H4 (cell line): ENCODE measurements at places on chromosomes 1 and 21.

DNA sequence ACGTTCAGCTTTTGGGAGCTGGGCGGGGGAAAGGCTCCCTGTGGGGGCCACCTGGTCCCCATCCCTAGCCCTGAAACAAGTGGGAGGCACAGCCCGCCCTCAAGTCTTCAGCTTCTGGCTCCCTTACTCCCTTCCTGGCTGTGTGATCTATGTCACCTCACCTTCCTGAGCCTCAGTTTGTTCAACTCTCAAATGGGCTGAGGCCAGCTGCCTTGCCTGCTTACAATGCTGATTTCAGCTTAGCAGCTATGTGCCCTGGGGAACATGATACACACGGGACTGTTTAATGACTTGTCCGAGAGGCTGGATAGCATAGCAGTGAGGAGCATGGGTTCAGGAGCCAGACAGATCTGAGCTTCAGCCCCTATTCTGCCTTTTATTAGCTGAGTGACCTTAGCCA lies 19.3 kb downstream of the GRHL3 start:
- DNase-seq = no peak

DNA sequence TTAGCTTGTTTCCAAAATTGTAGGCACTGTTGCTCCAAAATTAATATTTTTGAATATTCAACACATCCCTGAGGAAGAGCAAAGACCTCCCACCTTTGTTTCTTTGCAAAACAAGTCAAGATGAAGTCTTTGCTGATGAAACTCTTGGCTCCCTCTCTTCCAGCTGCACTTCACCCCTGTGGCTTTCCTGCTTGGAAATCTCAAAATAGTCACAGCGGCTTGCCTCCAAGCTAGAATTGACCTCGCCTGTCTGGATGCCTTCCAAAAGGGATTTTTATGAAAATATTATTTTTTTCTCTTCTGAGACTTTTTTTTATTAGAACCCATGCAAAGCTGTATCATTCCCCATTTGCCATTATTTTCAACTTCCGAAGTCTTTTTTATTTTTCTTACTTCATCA lies 71.1 kb upstream of the MROH9 start:
- no peak for DNase-seq

DNA sequence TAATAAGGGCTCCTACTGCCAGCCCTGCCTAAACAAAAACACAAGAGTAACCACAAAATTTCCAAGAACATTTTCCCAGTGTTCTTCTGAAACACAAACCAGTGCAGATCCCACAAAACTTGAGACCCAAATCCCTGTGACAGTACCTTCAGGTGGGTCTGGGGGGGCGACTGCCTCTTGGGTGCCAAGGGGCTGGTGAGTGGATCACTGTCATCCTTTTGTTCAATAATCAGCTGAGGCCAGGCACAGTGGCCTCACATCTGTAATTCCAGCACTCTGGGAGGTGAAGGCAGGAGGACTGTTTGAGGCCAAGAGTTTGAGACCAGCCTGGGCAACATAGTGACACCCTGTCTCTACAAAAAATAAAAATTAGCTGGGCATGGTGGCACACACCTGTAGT lies 87.6 kb downstream of the GLIS1 start:
- DNase-seq = no peak

DNA sequence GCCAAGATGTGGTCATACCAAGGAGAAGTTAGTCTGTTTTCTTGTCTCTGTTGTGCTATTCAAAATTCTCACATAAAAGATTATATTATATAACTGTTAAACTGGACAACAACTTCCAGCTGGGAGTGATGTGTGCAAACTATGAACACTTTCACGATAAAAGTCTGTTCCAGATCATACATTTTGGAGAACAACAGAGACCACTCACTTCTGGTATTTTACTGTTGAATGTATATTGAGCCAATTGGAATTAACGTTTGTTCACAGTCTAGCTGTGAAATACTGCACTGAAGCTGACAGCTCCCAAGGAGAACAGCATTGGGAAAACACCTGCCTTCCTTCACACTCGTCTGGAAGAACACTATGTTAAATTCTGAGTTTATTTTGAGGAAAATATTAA lies 860 bp upstream of the SHCBP1L start:
- DNase-seq = no peak

- DNase-seq = no peak
These were observed 96.6 kb downstream of the SLC44A5 start for GRCh38 chr1:75514270-75514669.

- no peak for DNase-seq
These were observed 435.3 kb upstream of the USP24 start for GRCh38 chr1:55650444-55650843.

GRCh38 chr1:44485229-44485933 lies 80.3 kb downstream of the RNF220 start:
- peak; percentile 88 for DNase-seq

- no peak for DNase-seq
These were observed 112.5 kb downstream of the IFI44 start for GRCh38 chr1:78762113-78762512.

- no peak for DNase-seq
These were observed 460 bp upstream of the ADORA1 start for GRCh38 chr1:203126866-203127665.

DNA sequence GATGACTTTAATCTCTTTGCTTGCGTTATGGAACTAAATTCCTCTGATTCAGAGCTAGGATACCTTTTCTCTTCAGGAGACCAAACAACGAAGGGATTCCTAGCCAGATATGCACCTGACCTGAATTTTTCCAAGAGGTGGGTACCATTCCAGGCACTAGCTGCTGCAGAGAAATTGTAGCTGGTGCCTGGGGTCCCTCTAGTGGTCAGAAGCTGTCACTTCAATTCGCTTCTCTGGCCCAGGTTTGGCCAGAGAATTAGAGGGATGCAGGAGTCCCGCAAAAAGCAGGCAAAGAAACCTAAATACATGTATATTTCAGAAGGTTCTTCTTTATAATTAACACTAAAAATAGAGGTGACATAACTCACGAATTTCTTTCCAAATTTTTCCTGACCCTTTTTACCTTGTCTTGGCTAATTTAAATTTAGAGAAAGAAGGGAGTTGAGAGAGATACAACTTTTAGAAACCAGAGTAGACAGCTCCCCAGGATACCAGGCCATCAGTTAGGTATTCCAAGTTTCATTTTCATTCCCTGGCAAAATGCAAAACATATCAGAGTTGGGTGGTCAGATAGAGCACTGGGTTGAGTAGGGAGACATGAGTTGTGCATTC lies 9.6 kb downstream of the ACKR1 start:
- no peak for DNase-seq

DNA sequence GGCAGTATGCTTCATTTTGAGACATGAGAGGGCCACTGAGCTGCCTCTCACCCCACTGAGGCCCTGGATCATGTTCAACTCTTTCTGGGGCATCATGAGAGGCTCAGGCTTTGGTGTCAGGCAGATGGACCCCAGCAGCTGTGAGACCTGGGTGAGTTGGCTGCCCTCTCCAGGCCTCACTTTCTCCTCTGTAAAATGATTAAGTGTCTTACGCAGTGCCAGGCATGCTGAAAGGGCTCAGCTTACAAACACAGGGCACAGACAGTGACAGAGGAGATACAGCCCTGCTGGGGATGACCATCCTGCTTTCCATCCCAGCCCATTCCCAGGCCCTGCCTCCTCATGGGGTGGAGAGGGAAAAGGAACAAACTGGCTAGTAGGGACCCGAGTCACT lies 387.4 kb downstream of the MATN1 start:
- DNase-seq = no peak

DNA sequence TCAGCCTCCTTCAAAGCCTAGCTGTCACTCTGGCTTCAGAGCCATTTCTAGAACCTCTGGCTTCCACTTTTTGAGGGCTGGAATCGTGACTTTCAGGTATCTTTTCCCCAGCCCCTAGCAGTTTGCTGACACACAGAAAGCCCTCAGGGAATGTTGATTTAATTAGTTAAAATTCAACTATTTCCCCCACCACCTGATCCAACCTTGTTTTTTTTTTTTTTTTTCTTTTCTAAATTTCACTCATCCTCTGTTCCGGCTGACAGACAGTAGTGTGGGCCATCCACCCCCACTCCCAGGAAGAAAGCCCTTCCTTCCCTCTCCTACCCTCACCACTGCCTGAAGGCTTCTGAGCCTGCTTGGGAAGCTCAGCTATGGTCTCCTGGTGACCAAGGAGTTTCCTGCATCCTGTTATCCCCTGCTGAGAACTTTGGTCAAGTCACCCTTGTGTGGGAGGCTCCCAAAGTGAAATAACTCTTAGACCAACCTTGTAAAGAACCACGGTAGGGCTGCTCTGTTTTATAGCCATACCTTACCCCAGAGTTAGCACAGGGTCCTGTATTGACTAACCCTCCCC lies 29.4 kb downstream of the KCNJ6 start:
- DNase-seq = no peak

GRCh38 chr1:43419627-43420425 lies 30.1 kb downstream of the SZT2 start:
- DNase-seq = no peak

GRCh38 chr1:100721526-100722207 lies 2.1 kb downstream of the VCAM1 start:
- peak; percentile 97 for DNase-seq

DNA sequence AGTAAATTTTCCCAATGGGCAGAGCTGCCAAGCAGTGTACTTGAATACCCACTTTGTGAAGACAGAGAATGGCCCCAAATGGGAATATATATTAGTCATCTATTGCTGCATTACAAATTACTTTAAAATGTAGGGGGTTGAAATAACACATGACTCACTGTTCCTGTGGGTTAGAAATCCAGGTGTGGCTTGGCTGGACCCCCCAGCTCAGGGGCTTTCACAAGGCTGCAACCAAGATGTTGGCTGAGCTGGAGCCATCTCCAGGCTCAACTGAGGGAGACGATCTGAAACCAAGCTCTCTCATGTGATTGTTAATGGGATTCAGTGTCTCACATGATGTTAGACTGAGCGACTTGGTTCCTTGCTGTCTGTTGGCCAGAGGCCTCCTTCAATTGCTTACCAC lies 33.4 kb upstream of the ARHGAP29 start:
- DNase-seq = no peak

GRCh38 chr1:219215477-219215876 lies 41.8 kb downstream of the LYPLAL1 start:
- DNase-seq = no peak

GRCh38 chr1:29467989-29468900 lies 231.9 kb downstream of the PTPRU start:
- no peak for DNase-seq
